CD4-positive, alpha-beta T cell treated with Interleukin-2 at 100 ng/mL for 4 hours (primary cell): ENCODE measurements at places on chromosomes 1 and 21.

DNA sequence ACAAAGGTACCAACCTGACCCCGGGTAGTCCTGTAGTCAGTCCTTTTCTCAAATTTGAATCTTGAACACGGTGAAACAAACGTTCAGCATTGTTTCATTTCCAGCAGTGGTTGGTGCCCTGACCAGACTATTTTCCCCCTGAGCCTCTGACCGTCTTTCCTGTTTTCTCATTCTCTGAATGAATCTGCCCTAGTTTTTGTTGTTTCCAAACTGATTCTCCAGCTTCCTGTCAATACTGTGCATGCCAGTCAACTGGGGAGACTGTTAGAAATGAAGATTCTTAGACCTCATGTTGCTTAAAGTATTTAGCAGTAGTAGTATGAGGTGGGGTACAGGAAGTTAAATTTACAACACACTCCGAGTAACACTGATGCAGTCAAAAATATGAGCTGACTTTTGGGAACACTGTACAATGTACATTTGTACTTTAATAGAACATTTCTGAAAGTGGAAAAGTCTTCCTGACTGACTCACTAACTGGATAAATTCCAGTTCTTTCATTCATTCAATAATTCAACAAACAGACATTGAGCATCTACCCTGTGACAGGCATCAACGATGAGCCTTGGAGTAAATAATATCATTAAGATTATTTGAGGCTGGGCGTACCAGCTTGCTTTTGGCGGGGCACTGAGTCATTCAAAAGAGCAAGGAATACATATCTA, 26.0 kb upstream of the ZRANB2 start:
- no peak for DNase-seq

- DNase-seq = no peak
Measured at GRCh38 chr1:47979724-47980123, 17.5 kb downstream of the TRABD2B start.

DNA sequence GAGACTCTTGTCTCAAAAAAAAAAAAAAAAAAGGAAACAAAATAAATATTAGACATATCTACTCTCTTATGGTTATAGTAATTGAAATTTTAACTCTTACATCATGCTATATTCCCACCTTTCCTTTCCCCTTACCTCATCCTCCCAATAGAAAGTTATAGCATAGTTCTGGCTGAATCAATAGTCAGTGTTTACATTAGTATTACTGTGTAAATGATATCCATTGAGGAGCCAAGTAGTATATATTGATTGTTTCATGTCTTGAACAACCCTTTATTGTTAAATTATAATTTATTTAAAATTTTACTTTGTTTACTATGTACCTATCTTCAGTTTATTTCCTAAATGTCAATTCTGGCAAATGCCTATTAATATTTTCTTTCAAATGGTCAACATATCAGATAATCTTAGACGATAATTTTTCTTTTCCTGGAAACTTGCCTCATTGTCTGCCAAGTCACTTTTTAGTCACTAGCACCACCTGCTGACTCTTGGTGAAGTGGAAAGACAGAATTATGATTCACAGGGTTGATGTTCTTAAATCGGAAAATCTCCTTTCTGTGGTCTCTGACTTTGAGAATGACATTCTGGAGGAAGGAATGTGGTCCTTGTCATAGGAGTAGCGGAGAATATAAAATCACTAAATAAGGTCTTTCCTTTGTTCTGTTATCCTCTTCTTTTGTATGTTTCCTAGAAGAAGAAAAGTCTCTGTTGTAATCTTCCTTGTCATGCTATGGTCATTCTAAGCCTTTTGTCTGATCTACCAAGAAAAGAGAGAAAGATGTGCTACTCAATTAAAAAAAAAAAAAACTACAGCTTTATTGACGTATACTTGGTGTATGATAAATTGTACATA, 8.6 kb downstream of the HJV start:
- DNase-seq = peak; percentile 81

GRCh38 chr21:34722684-34723300, 54.0 kb downstream of the CLIC6 start:
- peak; percentile 20 for DNase-seq

GRCh38 chr1:66250478-66250877, 283.5 kb upstream of the SGIP1 start:
- no peak for DNase-seq

- DNase-seq = no peak
Measured at GRCh38 chr1:183081402-183082120, 58.3 kb downstream of the LAMC1 start.

- DNase-seq = no peak
Measured at GRCh38 chr1:233448109-233448689, 120.7 kb downstream of the MAP3K21 start.

DNA sequence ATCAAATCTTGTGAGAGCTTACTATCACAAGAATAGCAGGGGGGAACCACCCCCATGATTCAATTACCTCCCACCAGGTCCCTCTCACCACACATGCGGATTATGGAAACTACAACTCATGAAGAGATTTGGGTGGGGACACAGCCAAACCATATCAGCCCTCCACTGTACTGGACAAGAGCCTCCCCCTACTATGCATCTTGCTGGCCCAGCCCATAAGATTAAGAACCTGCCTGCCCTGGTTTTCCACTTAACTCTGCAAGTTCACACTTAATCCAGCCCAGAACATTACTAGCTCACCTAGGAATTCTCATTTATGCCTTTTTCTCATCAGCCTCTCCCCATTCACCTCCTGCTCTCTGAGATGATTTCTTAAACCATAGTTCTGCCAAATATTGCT, 18.0 kb upstream of the FBXO28 start:
- no peak for DNase-seq

DNA sequence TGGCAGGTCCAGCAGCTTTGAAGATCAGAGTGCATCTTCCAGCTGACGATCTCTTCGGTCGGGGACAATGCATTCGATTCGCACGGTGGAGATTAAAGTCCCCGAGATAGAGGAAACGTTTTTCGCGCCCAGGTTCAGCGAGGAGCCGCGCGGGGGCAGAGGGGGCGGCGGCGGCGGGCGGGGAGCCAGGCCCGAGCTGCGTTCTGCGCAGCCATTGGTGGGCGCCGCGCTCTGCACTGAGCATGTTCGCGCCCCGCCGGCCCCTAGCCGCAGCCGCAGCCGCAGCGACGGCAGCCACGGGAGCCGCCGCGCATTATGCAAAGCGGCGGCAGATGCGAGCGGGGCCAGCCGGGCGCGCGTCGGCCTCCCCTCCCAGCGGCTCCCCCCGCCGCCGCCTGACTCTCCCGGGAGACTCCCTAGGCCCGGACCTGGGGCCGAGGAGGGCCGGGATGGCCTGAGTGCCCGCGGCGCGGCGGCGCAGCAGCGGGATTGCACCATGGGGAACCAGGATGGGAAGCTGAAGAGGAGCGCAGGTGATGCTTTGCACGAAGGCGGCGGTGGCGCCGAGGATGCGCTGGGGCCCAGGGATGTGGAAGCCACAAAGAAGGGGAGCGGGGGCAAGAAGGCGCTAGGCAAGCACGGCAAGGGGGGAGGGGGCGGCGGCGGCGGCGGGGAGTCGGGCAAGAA, at the start of gene FMN2:
TSS of gene FMN2 (plus strand) at position 270 of the 687 bp plus-strand sequence. CDS start at position 497, 227 bp downstream.
- DNase-seq = no peak

- no peak for DNase-seq
Measured at GRCh38 chr1:15681349-15682292, 2.5 kb upstream of the PLEKHM2 start.

DNA sequence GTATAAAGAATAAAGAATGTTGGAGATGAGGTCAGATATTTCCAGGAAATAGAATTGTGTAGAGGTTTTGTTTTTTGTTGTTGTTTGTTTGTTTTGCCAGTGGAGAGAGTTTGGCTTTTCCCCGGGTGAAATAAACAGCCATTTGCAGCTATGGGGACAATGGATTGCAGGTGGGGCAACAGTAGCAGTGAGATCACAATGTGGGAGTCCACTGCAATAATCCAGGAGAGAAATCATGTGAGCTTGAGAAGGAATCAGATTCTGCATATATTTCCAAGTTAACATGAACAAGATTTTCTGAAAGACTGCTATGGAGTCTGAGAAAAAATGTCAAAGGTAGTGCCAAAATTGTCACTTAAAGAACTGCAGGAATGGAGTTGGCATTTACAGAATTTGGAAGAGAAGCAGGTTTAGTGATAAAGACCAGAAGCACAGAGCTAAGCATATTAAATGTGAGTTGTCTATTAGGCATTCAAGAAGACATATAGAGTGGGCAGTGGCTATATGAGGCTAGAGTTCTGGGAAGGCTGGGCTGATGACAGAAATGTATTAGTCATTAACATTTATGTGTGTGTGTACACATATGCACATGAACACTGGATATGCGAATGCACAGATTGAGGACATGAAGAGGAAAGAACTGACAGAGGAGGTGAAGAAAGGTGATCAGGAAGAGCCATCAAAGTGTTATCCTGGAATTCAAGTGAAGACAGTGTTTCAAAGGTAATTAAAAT, 729.6 kb upstream of the PTBP2 start:
- no peak for DNase-seq

- DNase-seq = no peak
Measured at GRCh38 chr1:59314776-59315528, 18.1 kb downstream of the FGGY start.

DNA sequence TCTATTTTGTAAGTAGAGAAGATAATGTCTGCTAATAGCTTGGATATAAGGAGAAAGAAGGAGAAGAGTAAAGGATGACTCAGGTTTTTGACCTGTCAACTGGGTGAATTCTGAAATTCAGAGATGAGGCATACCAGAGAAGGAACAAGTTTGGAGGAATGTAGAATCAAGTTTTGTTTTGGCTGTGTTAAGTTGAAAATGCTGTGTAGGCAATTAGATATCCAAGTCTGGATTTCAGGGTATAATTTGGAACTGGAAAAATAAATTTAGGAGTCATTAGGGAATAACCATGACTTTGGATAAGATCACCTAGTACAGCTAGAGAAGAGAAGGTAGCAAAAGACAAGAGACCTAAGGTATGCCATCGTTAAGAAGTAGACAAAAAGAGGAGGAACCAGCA, 22.4 kb upstream of the GNG4 start:
- no peak for DNase-seq

- DNase-seq = no peak
Measured at GRCh38 chr1:170218257-170218650, 72.5 kb downstream of the NTMT2 start.

- DNase-seq = no peak
Measured at GRCh38 chr1:229942501-229942900, 124.5 kb upstream of the GALNT2 start.

- DNase-seq = no peak
Measured at GRCh38 chr1:243271996-243272395, 16.2 kb downstream of the SDCCAG8 start.

DNA sequence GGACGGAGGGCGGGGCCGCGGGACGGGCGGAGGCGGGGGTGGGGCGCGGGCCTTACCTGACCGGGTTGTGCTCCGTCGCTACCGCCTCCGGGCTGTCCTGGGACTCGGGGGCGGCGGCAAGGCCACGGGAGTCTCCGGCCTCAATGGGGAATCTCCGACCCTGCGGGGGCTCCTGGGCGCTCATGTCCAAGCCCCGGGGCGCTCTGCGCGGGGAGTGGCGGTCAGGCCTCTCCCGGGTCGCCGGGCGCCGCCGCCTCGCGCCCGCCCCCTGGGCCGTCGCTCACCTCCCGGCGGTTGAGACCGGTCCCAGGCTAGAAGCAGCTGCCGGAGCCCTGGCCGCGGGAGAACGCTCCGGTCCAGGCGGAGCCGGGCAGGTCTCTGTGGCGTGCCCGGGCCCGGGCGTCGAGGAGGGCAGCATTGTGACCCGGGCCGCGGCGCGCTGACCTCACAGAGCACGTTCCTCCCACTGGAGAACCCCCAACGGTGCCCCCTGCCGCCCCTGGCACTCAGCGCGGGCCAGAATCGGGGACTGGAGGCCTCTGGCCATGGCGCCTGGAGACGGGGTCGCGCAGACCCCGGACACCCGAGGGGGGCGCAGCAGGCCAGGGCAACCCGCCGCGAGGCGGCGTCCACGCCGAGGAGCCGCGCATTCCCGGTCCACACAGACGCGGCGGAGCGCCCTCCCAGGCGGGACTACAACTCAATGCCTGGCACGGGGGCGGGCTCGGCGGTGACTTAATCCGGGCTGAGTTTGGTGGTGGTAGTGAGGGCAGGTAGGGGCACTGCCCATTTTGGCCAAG, 411 bp downstream of the FAM229A start:
- DNase-seq = no peak

- no peak for DNase-seq
Measured at GRCh38 chr1:169676001-169676400, 35.4 kb downstream of the SELL start.

- no peak for DNase-seq
Measured at GRCh38 chr1:40784771-40785151, 1.2 kb downstream of the KCNQ4 start.

GRCh38 chr21:35824136-35824535, 236.2 kb downstream of the SETD4 start:
- no peak for DNase-seq

- peak; percentile 10 for DNase-seq
Measured at GRCh38 chr1:36322786-36323635, 434 bp downstream of the EVA1B start.
